ENCODE measurements at places on chromosomes 16 and 17.

GRCh38 chr17:42562388-42563142 is 617 bp downstream of the COASY start:
- DNase-seq = no peak

GRCh38 chr16:82509691-82510430 is 116.9 kb upstream of the CDH13 start:
- DNase-seq = no peak

- no peak for DNase-seq
These were observed 196.6 kb downstream of the SNX29 start for GRCh38 chr16:12173121-12173520.

- DNase-seq = no peak
These were observed 11.9 kb downstream of the PER1 start for GRCh38 chr17:8140065-8141029.

DNA sequence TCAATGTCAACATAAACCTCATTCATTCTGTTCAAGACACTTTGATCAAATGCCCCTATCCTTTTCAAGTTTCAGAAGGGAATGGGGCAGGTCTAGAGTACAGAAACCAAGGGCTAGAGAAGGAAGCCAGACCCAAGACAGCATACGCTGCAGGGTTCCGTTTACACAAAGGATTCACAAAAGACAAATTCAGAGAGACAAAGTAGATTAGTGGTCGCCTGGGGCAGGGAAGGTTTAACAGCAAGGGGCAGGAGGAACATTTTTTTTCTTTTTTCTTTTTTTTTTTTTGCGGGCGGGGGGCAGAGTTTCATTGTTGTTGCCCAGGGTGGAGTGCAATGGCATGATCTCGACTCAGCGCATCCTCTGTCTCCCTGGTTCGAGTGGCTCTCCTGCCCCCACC is 19.9 kb upstream of the TRAP1 start:
- no peak for DNase-seq

DNA sequence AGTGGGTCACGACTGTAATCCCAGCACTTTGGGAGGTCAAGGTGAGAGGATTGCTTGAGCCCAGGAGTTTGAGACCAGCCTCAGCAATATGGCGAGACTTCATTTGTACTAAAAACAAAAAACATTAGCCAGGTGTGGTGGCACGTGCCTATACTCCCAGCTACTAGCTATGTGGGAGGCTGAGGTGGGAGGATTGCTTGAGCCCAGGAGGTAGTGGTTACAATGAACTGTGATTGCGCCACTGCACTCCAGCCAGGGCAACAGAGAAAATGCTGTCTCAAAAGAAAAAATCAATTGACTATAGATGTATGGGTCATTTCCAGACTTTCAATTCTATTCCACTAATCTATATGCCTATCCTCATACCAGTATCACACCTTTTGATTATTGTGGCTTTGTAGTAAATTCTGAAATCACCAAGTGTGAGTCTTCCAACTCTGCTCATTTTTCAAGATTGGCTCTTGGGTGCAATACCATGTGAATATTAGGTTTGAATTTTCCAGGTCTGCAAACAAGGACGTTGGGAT is 27.2 kb upstream of the CEP20 start:
- DNase-seq = no peak

GRCh38 chr17:44071198-44071520 is 624 bp downstream of the G6PC3 start:
- DNase-seq = peak; percentile 86

DNA sequence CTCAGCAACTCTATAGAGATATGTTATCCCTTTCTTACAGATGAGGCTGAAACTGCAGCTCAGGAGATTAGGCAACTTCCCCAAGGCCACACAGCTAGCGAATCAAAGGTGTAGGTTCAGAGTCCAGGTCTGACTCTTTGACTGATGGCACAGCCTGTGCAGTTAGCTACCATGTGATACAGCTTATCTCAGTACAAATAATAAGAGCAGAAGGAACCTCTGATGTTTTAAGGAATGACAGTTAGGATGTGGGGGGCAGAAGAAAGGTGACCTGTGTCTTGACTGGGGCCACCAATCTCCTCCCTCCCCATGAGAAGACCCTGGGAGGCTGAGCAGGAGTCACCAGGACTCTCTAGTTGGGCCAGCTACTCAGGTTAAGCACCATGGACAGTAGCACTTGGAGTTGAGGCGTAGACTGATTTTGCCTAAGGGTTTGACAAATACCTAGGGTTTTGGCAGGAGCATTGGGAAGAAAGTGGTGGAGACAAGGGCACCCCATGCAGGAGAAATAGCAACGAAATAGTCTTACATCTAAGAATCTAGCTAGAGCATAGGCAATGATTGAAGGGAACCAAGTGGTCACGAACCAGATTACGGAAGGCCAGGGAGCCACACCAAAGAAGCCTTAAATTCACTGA is 22.8 kb upstream of the ACSM2B start:
- no peak for DNase-seq

GRCh38 chr16:19330841-19331397 is 45.4 kb downstream of the CLEC19A start:
- DNase-seq = peak; percentile 27

DNA sequence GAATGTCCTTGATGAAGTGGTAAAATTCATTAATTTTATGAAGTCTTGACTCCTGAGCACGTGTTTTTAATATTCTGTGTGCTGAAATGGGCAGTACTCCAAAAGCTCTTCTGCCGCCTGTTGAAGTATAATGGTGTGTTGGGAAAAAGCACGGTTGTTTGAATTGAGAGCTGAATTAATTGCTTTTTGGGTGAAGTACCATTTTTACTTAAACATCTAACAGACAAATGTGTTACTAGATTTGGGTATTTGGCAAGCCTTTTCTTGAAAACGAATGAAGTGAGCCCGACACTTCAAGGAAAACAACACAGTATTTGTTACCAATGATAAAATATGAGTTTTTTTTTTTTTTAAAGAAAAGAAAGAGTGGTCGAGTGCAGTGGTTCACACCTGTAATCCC is 22.5 kb downstream of the WWP2 start:
- DNase-seq = no peak

GRCh38 chr17:30426292-30426691 is 47.6 kb downstream of the CPD start:
- DNase-seq = no peak

GRCh38 chr17:57735230-57735629 is 9.9 kb downstream of the CCDC182 start:
- DNase-seq = no peak

DNA sequence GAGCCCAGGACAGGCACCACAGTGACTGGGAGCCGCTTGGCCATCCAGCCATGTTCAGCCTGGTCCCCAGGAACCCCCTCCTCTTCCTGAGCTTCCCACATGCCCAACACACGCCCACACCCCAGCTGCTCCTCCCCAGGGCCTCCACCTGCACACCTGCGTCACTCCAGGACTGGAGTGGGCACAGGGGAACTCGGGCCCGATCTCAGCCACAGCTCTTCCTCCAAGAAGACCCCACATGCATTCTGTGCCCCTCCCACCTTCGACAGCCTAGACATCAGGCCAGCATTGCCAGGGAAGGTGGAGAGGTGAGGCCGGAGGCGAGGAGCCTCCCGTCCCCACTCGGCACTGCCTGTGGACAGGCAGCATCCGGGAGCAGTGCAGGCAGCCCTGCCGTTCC is 6.0 kb upstream of the VASN start:
- DNase-seq = no peak

DNA sequence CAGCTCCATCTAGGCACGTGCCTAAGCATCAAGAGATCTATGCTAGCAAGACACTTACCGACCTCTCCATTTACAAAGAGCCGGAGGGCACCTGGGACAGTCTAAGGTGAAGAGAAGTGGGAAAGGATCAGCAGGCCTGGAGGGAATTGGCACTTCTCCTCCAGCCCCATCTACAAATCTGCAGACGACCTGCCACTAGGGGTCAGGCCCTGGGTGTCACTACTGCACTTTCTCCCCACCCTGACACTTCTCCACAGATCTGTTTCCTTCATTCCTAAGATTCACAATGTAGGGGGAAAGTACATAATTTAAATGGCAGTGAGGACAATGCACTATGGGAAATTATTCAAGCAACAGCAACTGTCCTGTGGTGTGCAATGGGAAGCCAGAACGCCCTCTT is 8.1 kb downstream of the MKS1 start:
- no peak for DNase-seq

- DNase-seq = peak; percentile 83
These were observed 41.6 kb downstream of the ARHGAP23 start for GRCh38 chr17:38469875-38470274.

GRCh38 chr16:11915114-11915643 is 577 bp downstream of the GSPT1 start:
- DNase-seq = peak; percentile 8

DNA sequence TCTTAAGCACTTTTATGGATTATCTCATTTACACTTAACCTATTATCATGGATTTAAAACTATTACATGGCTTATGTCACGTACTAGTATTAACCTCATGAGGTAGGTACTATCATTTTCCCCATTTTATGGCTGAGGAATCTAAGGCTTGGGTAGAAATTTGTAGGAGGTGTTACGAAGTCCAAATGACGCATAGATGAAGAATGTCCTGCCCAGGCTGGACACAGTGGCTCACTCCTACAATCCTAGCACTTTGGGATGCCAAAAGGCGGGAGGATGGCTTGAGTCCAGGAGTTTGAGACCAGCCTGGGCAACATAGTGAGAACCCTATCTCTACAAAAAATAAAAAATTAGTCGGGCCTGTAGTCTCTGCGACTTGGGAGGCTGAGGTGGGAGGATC is 4.8 kb upstream of the C1QL1 start:
- peak; percentile 58 for DNase-seq

DNA sequence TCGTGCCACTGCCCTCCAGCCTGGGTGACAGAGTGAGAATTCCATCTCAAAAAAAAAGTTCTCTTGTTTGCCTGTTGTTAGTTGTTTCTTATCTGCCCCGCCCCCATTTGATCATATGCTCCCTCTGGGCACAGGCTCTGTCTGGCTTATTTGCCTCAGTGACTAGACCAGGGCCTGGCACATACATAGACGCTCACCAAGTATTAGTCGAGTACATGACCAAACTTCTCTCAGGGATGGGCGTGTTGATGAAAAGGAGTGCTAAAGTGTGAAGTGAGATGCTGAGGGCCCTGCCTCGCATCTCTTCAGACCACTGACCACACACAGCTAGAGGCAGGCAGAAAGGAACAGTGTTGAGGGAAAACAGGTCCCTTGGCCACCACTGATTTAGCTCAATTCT is 3.3 kb upstream of the HELZ start:
- DNase-seq = no peak

GRCh38 chr17:5702951-5703510 is 118.7 kb upstream of the NLRP1 start:
- DNase-seq = no peak

DNA sequence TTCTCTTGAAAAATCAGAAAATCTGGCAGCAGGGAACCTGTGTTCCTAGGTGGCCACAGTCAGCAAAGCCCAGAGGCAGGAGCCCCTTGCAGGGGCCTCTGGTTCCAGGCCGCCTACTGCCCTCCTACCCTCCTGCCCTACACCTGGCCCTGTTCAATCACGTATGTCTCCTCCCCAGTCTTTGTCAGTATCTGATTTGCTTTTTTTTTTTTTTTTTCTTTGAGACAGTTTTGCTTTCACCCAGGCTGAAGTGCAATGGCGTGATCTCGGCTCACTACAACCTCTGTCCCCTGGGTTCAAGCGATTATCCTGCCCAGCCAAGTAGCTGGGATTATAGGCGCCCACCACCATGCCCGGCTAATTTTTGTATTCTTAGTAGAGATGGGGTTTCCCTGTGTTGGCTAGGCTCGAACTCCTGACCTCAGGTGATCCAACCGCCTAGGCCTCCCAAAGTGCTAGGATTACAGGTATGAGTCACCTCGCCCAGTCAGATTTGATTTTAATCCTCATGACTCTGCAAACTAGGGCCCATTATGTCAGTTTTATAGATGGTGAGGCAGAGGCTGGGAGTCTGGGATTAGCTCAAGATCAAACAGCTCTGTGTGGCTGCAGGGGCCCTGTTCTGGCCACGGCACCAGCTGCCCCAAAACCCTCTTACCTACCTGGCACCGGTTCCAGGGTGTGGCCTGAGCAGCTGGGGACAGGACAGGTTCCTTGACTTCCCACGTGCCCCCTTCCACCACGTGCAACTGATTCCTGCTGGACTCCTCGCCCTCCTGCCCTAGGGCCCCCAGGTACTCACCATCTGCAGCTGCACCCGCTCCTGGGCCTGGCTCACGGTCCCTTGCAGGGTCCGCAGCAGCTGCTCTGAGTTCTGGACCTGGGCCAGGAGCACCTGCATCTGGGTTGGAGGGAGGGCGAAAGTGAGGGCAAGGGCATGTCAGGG is 14.7 kb downstream of the RABEP2 start:
- no peak for DNase-seq

DNA sequence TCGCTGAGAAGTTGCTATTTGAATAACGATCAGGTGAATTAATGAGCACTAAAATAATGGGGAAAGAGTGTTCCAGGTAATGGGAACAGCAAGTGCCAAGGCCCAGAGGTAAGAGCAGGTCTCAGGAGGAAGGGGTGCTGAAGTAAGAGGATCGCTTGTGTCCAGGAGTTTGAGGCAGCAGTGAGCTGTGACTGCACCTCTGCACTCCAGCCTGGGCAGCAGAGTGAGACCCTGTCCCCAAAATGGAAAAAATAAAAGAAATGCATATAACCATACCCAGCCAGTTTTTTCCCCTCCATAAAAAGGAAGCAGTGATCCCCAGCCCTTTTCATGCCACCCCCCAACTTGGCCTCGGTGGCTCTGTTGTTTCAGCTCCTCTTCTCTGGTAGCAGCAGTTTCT is 16.8 kb upstream of the HAS3 start:
- DNase-seq = no peak

DNA sequence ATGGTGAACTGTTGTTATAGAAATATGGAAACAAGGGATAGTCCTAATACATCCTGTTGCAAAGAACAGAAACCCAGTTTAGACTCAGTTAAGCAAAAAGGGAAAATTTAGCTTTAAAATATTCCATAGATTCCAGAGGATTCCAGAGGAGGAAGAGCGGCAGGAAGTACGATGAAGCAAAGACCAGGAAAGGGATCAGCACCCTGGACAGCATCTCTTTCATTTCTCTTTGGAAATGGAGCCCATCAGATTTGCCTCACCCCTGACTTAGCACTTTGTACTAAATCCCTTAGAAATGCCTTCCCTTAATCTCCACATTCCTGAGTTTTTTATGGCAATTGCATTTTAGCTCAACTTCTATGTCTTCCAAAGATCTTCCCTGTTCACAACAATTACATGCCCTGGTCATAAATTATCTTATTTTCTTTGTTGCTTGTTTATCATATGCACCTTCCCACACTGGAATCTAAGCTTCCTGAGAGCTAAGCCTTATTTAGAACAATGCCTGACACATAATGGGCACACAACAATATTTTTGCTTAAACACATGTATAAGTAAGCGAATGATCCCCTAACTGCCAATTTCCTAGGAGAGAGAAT is 150.0 kb upstream of the RBFOX1 start:
- no peak for DNase-seq

DNA sequence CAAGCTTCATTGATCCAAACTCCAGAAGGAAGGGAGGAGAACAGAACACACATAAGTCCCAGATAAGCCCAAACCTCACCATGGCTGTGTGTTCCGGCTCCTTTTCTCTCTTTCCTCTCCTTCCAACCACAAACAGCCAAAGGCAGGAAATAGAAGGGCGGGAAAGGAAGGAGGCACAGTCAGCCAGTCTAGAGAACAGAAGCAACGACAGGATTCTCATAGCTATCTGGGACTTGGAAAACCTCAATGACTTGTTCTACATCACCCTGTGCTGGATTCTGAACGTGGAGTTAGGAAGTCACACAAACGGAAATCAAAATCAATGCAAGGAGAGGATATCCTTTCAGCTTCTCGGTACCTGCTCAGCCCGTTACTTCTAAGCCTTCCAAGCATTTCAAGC is 9.0 kb downstream of the CRK start:
- no peak for DNase-seq

- no peak for DNase-seq
These were observed 17.7 kb downstream of the MAF start for GRCh38 chr16:79582789-79583188.

GRCh38 chr16:12304861-12305596 is 328.5 kb downstream of the SNX29 start:
- no peak for DNase-seq

All from fibroblast of skin of scalp (primary cell).